AG10803 (cell line): ENCODE measurements at places on chromosomes 6 and 20.

- peak; percentile 58 for DNase-seq
These were observed 879.7 kb upstream of the GJE1 start for GRCh38 chr6:141252828-141253608.

DNA sequence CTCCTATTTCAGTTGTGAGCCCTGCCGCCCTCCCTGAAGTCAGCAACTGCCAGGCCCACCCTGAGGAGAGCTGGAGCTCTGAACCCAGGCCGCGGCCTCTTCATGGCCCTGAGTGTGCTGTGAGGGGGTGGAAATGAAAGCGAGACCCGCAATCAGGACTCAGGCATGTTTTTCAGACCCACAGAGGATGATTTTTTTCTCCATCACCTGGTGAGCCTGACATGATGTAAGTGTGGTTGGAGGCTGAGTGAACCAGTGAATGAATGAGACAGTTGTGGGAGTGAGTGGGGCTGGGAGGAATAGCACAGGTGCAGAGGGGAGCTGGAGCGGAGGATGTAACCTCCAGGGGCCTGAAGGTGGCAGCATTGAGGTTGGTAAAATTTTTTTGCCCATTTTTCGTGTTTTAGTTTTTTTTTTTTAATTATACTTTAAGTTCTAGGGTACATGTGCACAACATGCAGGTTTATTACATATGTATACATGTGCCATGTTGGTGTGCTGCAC is 18.3 kb downstream of the RAET1L start:
- no peak for DNase-seq

GRCh38 chr20:31979713-31980426 is 11.9 kb downstream of the XKR7 start:
- no peak for DNase-seq

- no peak for DNase-seq
These were observed 231.9 kb downstream of the LAMA2 start for GRCh38 chr6:129114636-129115391.

GRCh38 chr20:295804-296203 is 1.6 kb upstream of the ZCCHC3 start:
- DNase-seq = no peak

DNA sequence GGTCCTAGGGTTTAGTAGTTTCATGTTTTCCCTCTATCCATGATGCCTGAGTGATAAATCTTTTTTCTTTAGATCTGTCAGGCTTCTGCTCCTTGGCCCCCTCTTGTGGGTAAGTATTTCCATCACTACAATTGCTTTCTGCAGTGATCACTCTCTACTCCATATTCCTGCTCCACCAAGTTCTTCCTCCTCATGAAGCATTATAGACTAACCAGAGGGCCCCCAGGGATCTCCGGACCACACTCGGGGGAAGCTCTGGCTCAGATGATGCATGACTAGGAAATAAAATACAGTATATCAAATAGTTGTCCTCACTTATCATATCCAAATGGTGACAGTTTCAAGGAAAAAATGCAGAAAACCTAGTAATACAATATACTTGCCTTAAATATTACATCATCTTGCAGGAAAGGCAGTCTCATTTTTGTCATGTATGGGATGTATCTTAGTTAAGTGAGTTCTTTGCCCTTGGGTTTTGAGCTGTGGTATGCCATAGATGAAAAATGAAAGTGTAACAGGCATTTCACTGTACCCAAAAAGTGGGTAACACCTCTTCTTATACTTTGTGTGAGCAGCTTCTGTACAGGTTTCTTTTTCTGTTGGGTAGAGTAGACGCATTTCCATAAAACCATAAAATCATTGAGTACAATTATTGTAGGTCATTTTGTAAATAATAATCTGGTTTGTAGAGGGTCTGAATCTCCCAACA is 200.9 kb upstream of the EYA4 start:
- peak; percentile 1 for DNase-seq

GRCh38 chr6:63504777-63505384 is 67.4 kb upstream of the LOC128125822 start:
- no peak for DNase-seq

- peak; percentile 57 for DNase-seq
These were observed 5.1 kb downstream of the BLOC1S5 start for GRCh38 chr6:8059129-8059528.

- peak; percentile 39 for DNase-seq
These were observed 5.2 kb downstream of the C20orf204 start for GRCh38 chr20:64041040-64041780.
